Activated naive CD4-positive, alpha-beta T cell (primary cell): ENCODE measurements at places on chromosomes 7 and 10.

DNA sequence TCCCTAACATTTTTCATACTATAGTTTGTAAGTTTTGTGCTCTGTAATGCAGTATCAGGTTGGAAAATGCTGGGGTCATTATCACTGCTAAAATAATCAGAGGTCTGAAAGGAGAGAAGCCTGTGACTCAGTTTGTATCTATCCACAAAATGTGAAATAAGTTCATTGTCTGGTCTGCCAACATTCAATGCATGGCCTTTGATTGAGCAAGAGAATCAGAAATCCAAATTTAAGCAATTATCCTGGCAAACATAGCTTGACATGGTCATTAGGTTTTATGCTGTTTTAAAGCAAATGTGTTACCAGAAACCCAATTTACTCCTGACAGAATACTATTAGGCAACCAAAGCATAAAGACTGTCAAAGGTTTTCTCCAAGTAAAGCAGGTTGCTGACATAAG, 709.7 kb upstream of the SEMA3D start:
- no peak for DNase-seq

- no peak for DNase-seq
Observed at GRCh38 chr7:146655928-146656797, 539.6 kb downstream of the CNTNAP2 start.

GRCh38 chr7:103394566-103394965, 47.1 kb downstream of the PSMC2 start:
- DNase-seq, result no peak

GRCh38 chr10:62573929-62574328, 199.8 kb downstream of the ZNF365 start:
- no peak for DNase-seq

GRCh38 chr10:77756319-77757232, 119.0 kb upstream of the KCNMA1 start:
- DNase-seq, result no peak

- peak; percentile 36 for DNase-seq
Observed at GRCh38 chr7:27150568-27151340, 1.6 kb downstream of the HOXA3 start.

GRCh38 chr10:80599424-80599847, 61.7 kb downstream of the SH2D4B start:
- DNase-seq, result peak; percentile 1

DNA sequence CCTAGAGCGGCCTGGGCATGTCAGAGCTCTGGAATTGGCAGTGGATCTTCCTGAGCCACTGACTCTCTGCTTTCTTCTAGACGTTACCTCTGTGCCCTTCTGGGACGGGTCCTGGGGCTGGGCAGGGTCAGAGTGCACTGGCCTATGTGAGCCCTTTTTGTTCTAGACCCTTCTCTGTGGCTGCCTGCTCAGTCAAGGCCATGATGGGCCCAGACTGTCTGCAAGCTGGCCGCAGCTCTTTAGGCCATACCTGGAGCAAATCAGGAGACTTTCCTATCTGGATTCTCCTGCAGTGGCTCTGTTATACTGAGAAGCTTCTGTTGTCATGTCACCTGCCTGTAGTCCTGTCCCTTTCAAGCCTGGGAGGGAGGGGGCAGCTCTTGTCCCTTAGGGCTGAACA, 70.1 kb downstream of the ADCY1 start:
- no peak for DNase-seq
